Spinal cord (tissue), 10 donors: ENCODE measurements at places on chromosomes 12 and 14.

DNA sequence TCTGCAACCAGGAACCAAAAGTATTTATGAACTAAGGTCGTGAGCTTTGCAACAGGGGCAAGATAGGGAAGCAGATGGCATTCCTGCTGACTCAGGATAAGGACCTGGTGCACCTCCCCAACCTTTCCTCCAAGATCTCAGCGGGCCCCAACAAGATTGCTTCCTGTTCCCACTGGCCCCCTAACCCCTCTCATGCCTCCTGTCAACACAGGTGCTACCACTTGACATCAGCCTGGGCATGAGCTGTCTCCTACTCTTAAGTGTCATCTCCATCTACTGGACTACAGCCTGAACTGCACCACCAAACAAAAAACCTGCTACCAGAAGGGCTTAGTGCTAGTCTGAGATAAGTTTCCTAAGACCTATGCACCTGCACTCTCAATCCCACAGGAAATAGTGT lies 32.7 kb downstream of the MED6 start:
- peak; percentile 29 for DNase-seq

DNA sequence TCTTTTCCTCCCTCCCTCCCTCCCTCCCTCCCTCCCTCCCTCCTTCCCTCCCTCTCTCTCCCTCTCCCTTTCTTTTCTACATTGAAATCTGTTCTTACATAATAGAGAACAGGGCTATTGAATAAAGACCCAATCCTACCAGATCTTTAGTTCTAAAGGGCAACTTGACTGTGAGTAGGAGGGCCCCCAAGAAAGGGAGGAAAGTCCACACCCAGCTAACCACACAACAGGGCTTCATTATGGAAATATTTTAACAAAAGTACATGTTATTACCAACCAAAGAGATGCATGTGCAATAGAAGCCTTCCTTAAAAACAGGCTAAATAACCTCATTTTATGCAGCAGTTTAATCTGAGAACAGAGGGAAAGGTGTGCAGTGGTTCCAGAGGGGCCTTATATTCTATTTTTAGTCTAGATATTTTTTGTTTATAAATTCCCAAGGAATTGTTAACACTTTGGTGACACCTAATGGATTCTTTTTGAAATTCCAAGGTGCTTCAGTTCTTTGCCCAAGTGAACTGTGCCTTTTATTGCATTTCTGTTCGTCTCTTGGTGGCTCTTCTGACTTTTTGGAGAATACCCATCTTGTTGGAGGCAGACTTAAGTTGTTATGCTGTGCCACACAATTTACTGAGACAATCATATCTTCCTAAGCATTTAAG lies 63.0 kb downstream of the GNS start:
- DNase-seq: peak; percentile 61

- DNase-seq: no peak
Observed at GRCh38 chr12:95443459-95443858, 30.5 kb upstream of the METAP2 start.

DNA sequence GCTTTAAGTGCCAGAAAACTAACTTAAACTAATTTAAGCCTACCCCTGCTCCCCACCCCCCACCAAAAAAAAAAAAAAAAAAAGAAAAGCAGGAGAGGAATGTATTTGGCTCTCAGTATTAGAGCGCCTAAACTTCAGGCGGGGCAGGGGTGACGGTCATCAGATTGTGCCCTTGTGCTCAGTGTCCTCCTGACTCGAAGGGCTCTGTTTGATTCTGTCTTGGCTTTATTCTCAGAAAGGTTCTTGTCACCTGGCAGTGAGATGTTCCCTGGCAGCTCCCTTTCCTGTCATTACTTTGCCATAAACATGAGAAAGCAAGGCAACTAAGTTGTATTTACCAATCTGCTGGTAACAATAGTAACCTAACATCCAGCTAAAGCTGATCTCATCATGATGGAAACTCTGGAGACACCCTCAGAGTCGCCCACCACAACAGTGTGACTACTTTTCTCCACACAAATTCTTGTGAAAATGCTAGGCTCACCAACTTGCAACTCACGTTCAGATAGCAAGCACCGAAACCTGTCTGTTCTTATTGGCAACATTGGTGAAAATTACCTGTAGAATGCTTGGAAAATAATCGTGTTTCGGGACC lies 39.0 kb upstream of the WNK1 start:
- DNase-seq: no peak

DNA sequence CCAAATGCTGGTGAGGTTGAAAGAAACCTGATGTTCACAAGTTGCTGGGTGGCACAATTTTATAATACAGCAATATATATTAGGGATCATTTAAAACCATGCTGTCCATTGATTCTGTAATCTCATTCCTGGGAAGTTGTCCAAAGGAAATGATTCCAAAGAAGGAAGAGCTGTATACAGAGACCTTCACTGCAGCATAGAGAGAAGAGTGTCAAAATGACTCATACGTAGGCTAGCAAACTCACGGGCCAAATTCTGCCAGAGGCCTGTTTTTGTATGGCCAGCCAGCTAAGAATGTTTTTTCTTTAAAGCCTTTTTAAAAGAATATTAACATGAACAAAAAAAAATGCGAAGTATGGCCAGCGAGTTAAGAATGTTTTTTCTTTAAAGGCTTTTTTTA lies 69.2 kb upstream of the MED13L start:
- DNase-seq: no peak

DNA sequence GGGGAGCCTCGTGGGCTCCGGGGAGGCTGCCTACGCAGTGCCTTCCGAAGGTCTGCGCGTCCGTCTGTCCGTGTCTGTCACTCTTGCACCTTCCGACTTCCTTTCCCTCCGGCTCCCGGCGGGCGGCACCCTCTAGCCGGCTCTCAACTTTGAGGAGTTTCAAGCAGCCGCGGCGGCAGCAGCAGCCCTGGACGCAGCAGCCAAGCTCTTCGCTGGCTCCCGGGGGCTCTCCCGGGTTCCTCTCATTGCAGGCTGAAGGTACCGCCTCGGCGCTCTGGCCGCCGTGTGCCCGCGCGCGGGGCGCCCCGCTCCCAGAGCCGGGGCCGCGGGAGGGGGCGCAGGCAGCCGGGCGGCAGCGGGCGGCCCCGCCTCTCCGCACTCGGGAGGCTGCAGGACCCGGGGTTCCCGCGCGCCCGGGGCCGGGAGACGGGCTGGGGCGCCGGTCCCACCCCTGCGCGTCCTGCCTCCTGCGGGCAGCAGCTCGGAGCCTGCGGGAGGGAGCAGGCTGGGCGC lies at the start of the genes AMIGO2 and PCED1B:
Gene AMIGO2, minus strand, starts transcription at position 492 of the 513 bp plus-strand sequence. CDS start 957 bp downstream, outside the sequence.
Gene PCED1B, plus strand, starts transcription at position 154 of the 513 bp plus-strand sequence. CDS start 155,443 bp downstream, outside the sequence.
- DNase-seq: no peak

DNA sequence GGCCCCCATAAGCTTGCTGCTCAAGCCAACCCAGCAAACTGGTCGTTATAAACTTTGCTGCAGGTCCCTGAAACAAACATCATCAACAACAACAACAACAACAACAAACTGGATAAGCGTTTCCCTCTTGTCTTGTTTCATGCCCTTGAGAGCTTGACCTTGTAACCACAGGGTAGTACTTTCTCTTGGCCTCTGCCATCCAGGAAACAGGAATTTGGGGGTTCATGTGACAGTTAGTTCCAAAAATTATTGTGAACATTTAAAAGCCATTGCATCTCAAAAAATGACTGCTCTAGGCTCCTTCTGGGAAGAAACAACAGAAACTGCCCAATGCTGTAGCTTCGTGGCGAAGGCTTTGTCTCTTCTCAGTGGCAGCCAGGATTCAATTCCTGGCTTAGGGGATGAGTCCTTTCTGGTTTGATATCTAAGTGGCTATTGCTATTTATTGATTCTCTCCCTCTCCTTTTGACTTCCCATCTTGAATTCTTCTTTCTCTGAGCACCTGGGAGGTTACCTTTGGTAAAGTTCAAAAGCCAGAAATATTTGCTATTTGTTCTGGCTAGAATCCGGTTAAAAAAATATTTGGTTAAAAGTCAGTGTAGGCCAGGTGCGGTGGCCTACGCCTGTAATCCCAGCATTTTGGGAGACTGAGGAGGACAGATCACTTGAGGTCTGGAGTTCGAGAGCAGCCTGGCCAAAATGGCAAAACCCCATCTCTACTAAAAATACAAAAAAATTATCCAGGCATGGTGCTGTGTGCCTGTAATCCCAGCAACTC lies 52.0 kb upstream of the CPM start:
- DNase-seq: no peak
